ENCODE measurements at places on chromosomes 11 and 22.

DNA sequence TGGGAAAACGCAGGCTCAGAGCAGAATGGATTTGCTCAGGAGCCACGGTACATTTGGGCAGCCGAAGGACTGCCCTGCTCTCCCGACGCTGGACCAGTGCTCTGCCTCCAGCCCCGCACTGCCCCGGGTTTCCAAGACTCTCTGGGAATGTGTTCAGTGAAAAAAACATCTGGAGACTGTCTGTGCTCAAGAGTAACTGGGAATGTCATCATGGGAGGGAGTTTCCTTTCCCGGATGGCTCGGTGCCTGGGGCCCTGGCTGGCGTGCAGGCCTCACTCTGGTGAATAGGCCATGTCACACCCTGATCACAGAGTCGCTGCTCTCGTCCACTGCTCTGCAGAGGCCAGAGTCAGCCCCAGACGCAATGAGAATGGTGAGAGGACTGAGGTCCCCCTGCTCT, 9.8 kb upstream of the APOL6 start:
- peak; percentile 67 for DNase-seq

DNA sequence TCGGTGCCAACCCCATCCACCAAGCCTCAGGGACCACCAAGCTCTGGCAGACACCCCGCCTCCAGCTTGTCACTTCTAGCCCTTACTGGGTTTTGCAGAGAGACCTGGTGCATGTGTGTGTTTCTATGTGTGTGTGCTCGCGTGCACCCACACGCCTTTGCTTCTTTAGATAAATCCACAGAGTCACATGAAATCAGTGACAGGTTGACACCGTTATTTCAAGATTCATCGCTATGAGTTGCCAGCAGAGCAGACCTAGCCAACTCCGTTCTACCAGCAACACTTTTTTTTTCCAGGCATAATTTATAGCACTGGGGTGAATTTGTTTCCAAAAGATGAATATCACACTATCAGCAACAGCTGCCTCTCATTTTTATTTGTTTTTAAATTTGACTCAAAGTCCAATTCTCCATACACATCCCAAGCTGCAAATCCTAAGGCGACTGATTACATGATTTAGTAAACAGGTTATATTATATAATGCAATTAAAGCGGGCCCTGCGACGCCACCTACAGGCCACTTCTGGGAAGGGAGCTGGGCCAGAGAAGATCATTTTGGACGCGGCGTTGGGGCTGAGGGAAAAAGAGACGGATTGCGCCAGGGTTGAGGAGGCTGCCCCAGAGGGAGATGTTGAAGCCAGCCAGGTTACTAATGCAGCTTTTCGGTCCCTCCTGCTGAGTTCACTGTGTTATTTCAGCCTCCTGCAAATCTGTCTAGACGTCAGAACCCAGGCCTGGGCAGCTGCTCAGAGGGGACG, 150.5 kb downstream of the FEZ1 start:
- peak; percentile 34 for DNase-seq

DNA sequence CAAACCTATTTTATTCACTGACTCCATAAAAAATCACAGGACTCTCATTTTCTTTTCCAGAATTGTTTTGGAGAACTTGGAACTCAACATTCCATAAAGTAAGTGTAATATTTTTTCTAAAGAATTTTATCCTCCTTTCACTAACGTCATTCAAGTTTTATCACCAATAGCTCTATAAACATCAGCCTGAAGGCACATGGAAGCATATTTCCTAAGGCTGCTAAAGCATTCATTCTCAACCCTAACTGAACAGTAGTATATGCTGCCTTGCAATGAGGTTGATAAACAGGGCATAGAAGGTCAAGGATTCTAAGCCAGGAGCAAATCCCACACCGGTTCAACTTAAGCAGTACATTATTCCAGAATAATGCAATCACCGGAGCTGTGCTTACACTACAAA, 273.9 kb downstream of the RAB38 start:
- DNase-seq: no peak

DNA sequence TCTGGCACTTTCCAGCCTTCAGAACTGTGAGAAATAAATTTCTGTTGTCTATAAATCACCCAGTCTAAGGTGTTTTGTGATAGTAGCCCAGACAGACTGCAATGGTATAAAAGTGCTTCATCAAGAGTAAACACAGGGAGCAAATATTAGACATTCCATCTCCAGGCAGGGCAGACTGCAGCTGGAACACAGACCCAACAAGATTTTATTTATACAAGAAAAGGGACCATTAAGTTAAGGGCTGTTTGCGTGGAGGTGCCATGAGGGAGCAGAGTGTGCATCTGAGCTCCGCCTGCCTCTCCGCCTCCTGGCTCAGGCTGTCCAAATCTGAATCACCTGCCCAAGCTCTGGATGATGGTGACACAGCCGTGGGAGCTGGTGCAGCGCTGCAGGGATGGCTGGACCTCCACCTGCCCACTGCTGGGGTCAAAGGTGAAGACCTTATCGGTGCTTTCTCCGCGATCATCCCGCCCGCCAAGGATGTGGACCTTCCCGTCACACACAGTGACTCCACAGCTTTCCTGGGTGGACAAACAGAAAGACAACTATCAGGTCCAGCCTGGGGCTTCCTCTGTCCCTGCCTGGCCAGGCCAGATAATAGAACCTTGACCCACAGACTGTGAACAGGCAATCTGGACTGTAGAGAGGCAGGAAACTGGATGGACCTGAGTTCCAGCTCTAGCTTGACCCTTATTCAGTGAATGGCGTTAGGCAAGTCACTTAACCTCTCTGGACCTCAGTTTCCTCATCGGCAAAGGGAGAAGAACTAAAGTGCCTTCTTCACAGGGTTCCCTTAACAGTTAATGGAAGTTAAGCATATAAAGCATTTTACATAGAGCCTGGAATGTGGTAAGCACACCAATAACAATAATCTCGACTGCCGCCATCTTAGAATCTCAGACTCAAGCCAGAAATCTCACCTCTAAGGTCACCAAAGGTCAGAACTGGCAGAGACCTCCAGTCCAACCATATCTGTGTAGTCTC, 10.5 kb downstream of the KLHL35 start:
- no peak for DNase-seq

DNA sequence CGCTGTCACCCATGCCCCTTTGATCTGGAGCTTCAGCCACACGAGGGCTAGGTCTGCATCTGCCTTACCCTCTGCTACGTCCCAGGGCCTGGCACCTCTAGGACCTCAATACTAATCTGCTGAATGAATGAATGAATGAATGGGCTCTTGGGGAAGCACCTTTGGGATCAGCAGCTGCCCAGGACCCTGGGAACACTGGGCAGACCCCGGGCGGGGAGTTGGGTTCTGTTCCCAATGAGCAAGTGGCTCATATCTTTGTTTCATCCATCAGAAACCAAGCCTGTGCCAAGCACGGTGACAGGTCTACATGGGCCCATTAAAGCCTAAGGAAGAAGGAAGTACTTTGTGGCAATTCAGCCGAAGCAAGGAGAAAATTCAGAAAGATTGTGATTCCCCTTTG, 41.5 kb upstream of the SHISAL1 start:
- no peak for DNase-seq

GRCh38 chr11:108525161-108525560, 27.0 kb upstream of the POGLUT3 start:
- no peak for DNase-seq

GRCh38 chr11:126497581-126498122, 142.2 kb downstream of the ST3GAL4 start:
- DNase-seq: no peak

- DNase-seq: no peak
These were observed 118.2 kb upstream of the CRYBB3 start for GRCh38 chr22:25081409-25081824.

DNA sequence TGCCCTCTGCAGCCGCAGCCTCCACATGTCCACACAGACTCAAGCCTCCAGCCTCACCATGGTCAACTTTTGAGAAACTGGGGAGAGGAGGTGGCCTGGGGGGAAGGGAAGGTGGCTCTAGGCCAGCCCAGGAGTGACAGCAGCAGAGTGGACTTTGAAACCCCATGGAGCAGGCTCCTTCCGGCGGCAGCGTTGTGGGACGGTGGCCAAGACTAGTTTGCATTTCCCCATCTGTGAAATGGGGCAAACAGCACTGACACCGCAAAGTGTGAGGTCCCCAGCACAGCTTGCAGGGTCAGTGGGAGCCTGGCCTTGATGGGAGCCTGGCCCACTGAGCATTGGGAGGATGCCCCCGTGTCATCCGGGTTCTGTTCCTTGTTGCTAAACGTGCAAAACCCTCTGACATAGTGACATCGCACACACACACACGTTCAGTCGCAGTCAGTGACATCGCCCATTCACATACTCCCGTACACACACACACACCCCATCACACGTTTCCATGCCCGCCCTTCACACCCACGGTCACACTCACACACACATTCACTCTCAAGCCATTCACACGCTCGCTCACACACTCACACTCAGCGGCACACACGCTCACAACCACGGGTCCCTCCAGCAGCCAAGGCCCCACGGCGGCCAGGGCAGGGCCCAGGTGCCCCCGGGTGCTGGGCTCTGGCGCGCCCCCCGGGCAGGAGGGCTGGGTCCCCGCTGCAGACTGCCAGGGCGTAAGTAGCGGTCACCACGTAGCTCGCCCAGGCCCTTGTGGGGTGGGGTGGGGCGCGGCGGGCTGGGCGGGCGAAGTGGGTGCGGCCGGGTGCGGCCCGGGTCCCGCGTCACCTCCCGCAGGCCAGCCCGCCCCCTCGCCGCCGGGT, 585 bp downstream of the CYB5R3 start:
- DNase-seq: peak; percentile 62
